Tibial nerve (tissue), 4 donors: ENCODE measurements at places on chromosomes 4 and X. TPM values are rescaled to one million over a fixed set of nuclear protein-coding genes. Genes with fewer than 3 reads are reported as not detected.
A peak's percentile ranks its signal among the peaks of the same experiment; 100 is the strongest.

NAP1L3 gene
- 3.3 TPM for total RNA-seq

ALAS2 gene
- total RNA-seq, result 0.30 TPM

CORIN gene
- not detected for total RNA-seq

F11 gene
- not detected for total RNA-seq

ADAM29 gene
- total RNA-seq, result not detected

LRCH2 gene
- total RNA-seq, result 7.1 TPM

GRCh38 chr4:85127653-85128052 is 161.2 kb upstream of the WDFY3 start:
- DNase-seq, result no peak

GRCh38 chrX:71366674-71367256 is 608 bp downstream of the TAF1 start:
- DNase-seq, result no peak

DNA sequence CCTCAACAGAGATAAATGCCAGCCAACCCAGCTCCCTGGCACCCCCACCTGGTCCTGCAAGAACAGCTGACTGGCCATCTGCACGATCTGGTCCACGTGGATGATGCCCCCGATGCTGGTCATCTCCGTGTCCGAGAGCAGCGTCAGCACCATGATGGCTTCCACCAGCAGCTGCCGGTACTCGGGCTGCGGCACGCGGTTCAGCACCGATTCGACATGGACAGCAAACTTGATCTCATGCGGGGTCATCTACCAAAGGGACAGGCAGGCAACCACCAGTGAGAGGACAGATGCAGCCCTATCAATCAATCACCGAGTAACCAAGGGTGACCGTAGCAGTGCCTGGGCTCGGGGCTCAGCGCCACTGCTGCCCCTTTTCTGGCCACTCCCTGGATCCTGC is 89.8 kb downstream of the PHKA2 start:
- no peak for DNase-seq

GRCh38 chr4:72613959-72614358 is 44.9 kb upstream of the ADAMTS3 start:
- DNase-seq, result no peak

- peak; percentile 21 for DNase-seq
Observed at GRCh38 chr4:152591396-152591795, 55.5 kb upstream of the FBXW7 start.

DNA sequence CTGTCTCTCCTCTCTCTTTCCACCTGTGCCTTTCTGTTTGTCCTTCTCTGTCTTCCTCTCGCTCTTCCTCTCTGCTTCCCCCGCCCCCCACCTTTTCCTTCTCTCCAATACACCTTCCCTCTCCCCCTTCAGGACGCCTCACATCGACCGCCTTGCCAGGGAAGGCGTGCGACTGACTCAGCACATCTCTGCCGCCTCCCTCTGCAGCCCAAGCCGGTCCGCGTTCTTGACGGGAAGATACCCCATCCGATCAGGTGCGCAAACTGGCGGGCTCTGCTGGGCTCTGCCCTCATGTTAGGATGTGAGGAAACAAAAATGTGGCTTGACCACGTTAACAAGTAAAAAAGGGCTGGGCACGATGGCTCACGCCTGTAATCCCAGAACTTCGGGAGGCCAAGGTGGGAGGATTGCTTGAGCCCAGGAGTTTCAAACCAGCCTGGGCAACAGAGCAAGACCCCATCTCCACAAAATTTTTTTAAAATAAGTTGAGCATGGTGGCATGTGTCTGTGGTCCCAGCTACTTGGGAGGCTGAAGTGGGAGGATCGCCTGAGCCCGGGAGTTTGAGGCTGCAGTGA is 35.2 kb downstream of the ARSF start:
- DNase-seq, result no peak

DNA sequence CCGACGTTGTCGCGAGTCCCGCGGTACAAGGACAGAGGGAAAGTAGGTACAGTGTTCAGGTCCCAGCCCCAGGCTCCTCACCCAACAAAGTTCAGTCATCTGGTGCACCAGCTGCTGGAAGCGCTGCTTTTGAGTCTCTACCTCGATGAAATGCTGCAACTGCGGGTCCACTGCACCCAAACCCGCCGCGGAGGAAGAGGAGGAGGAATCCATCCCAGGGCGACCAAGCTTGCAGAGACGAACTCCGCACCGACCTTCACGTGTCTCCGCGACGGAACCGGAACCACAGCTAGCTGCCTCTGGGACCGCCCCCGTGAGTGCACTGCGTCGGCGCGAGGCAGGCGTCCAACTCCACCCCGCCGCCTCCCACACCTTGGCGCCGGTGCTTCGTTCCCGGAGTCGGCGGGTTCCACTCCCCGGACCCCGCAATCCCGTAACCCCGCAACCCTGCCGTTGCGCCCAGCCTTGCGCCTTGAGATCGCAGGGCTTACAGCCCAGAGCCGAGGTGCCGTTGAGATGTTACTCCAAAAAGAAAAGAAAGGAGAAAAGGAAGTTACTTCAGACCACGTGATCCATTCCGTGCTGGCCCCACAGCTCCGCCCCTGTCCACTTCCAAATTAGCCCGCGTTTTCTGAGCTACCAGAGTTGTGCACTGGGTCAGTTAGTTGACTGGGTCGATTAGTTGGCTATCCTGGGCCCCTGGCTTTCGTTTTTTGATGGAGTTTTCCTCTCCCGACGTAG is at the start of gene TIMM8A:
TSS of gene TIMM8A (minus strand) at position 291 of the 741 bp plus-strand sequence. CDS start at position 213, 78 bp downstream.
- DNase-seq, result peak; percentile 48

DNA sequence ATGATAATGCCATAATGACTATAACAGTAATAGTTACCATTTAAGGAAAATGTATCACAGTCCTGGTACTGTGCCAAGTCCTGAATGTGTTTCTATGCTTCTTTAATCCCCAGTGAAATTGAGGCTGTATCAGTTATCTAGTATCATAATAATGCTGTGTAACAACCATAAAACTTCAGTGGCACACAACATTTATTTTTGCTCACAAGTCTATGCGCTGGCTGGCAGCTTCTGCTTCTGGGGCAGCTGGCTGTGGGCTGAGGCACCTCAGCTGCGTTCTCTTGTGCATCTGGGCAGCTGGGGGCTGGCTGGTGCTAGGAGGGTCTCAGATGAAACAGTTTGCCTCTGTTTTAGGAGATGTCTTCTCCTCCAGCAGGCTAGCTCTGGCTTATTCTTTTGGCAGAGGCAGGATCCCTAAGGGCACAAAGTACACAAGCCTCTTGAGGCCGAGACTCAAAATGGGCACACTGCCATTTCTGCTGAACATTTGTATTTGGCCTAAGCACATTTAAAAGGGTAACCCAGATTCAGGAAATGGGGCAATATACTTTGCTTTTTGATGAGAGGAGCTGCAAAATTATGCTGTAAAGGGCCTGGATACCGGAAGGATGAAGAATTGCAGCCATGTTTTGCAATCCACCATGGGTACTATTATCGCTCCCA is 62.6 kb upstream of the DHX15 start:
- no peak for DNase-seq

DNA sequence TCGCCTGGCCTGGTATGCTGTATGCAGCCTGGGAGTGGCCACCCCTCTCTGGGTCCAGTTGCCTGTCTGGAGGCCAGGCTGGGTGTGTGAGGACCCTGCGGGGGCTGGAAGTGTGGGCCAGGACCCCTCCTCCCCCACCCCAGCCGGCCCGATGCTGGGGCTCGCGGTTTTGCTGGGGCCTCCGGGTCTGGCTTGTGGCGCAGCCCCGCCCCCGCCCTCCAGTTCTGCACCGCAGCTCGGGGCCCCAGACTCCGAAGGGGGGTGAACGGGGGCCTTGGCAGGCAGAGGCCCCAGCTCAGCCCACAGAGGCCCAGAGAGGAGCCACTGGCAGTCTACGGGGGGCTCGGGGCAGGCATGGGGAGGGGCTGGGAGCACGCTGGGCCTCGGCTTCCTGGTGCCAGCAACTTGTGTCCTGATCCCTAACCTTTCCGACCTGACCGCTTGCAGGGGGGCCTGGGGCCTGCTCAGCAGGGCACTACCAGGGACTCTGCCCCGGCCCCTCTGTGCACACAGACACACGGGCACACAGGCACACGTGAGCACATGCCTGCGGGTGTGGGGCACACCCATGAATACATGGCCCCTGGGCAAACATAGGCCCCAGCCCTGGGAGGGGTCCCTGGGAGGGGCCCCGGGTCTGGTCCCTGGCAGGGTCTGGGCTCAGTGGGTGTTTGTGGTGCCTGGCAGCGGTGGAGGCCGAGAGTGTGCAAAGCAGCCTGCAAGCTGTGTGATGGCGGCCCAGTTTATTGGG is 21.4 kb upstream of the FGFR3 start:
- no peak for DNase-seq

GRCh38 chrX:137052643-137053235 is 18.9 kb upstream of the GPR101 start:
- DNase-seq, result no peak

DNA sequence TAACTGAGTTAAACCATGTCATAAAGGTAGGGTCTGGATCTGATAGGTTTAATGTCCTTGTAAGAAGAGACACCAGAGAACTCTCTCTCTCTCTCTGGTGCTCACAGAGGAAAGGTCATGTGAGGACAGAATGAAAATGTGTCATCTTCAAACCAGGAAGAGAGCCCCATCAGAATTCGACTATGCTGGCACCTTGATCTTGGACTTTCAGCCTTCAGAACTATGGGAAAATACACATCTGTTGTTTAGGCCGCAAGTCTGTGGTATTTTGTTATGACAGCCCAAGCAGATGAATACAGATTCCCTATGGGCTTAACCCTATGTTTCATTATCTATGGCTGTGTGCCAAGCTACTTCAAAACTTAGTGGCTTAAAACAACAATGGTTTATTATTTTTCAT is 105.5 kb upstream of the DDIT4L start:
- DNase-seq, result no peak

GRCh38 chr4:118389721-118390120 is 36.9 kb upstream of the PRSS12 start:
- DNase-seq, result no peak

- DNase-seq, result no peak
Observed at GRCh38 chr4:87949961-87950360, 25.6 kb upstream of the SPP1 start.
